ENCODE measurements at places on chromosomes 4 and X. TPM values are rescaled to one million over a fixed set of nuclear protein-coding genes. Genes with fewer than 3 reads are reported as not detected.

GRCh38 chr4:137065311-137065710 is 467.0 kb downstream of the PCDH18 start:
- no peak for DNase-seq

DNA sequence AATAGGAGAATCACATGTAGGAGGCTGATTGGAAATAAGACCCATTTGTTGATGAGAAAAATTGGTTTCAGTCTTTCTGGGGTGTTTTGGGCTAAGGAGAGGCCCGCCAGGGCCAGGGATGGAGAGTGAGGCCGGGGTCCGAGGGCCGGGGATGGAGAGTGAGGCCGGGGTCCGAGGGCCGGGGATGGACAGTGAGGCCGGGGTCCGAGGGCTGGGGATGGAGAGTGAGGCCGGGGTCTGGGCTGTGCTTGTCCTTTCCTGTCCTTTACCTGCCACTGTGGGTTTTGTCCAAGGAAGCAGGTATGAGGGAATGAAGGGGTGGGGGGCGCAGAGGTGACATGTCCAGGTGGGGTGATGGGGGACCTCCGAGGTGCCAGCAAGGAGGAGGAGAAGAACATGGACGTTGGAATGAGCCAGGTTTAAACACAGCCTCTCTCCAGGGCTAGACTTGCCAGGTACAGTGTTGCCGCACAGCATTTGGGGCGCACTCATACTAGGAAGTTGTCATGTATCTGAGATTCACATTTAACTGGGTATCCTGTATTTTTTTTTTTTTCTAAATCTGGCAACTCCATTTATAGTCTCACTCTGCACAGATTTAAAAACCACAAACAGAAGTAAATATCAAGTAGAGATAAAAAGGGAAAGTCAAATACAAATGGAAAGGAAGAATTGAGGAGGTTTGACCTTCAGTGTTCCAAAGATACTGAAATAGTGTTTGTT is 8.8 kb downstream of the RGS12 start:
- DNase-seq, result no peak

PARM1 gene
- 120 TPM for total RNA-seq

GRCh38 chrX:105515561-105515960 is 295.1 kb upstream of the TEX13A start:
- DNase-seq, result no peak

TCEANC gene
- 4.8 TPM for total RNA-seq

DNA sequence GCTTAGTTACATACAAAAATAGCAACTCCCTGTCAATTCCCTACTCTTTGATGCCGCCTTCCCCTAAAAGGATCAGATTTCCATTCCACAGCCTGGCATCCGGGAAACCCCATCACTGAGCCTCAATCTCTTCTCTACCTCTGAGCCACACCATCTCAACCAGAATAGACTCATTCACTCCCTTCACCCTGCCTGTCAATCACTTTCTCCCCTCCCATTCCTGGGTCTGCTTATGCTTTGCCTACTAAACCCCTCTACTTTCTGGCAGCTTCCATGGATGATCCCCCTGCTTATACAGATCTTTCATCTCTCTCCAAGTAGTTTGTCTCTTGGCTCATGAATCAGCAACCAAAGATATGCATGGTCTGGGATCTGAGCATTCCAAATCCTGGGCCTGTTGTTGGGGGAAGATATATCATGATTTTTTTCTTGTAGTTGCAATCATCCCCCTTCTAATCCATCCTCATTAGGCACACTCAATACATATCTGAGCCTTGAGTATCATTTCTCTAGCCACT is 2.6 kb downstream of the AMER1 start:
- DNase-seq, result no peak

DNA sequence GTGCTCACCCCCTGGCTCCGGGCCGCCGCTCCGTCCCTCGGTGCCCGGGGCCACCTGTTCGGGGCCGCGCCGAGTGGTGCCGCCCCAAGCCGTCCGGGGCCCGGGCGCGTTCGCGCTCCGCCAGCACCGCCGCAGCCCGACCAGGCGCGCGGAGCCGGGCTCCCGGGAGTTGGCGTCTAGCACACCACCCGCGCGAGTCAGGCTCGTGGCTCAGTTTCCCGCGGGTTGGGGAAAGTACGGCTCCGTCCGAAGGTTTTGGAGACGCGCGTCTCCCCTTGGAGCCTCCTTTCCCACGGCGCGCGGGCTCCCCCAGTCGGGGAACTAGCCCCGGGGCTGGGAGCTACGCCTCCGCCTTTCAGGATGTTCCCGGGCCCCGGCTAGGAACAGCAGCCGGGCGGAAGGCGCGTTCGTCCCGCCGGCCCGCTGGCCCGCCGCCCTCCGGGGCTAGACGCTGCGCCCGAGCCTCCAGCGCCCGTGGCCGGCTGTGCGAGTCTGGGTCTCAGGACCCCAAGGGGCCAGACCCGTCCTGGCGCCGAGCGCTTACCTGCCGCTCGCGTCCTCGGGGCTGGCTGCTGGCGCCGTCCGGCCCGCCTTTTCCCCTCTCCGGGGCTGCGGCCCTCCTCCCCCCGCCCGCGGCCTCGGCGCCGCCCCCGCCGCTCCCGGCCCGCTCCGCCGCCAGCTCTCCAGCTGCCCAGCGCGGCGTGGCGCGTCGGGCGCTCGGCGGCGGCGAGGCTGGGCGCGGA is at the start of gene ADGRG2:
Gene ADGRG2, minus strand, starts transcription at position 571 of the 743 bp plus-strand sequence. CDS start 53,634 bp downstream, outside the sequence.
- peak; percentile 46 for DNase-seq

DNA sequence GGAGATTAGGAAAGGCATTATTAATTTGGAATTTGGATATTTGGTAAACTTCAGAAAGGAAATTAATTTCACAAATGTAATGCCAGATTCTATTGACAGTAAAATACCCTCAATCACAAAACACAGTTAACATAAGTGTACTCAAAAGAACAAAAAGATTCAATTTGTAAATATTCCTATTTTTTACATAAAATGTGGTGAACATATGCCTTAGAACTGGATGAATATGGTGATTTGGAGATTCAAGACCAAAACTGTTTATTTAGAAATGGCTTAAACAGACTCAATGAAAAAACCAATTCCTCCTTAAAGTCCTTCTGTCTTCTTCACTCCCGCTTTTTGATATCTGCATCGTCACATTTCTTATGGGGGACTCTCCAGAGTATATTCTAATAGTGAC is 417.6 kb upstream of the TENM3 start:
- no peak for DNase-seq

DNA sequence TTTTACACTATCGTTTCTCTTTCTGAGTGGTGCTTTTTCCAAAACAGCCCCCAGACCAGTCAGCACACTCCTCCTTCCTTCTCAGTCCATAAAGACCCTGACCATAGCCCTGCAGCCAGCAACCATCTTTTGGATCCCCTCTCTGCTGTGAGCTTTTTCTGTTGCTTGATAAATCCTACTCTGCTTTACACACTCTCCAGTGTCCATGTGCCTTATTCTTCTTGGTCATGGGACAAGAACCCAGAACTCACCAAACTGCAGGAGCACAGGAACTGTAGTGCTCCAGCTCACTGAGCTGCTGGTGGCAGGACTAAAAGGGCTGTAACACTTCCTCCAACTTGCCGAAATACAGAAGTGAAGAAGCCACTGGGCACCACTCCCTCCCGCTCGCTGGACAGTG is 32.5 kb downstream of the COX18 start:
- no peak for DNase-seq

CLDN22 gene
- total RNA-seq, result not detected

DNA sequence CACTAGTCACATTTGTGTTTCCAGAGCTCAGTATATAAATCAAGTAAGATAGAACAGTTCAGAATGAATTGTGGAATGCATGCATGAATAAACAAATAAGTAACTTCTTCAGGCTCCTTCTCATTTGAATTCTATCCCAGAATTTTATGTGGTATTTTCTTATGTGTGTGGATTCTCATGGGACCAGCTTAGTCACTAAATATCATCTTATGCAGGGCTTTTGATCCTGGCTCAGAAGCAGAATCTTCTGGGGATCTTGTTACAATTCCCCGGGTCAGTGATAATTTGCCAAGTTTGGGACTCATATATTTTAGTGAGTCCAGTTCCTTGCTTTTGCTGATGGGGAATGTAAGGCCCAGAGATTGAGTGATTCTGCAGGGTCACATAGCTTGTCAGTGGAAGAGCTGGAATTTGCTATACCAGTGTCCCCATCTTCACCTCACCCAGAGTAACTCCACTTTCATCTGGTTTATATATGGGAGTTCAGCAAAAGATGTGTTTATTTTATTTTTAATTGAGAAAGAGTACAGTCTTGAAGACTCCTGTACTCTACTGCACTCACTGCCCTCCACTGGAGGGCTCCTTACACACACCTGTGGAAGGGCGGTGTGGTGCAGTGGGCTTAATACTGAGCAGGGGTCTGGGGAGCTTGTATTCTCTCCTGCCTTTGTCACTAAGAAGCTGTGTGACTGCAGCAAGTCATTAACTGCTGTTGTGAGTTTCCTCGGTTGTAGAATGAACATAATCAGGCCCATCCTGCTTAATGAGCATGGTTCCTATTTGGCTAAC is 198.2 kb upstream of the CXorf66 start:
- no peak for DNase-seq

PCDH10 gene
- total RNA-seq, result 0.32 TPM

DNA sequence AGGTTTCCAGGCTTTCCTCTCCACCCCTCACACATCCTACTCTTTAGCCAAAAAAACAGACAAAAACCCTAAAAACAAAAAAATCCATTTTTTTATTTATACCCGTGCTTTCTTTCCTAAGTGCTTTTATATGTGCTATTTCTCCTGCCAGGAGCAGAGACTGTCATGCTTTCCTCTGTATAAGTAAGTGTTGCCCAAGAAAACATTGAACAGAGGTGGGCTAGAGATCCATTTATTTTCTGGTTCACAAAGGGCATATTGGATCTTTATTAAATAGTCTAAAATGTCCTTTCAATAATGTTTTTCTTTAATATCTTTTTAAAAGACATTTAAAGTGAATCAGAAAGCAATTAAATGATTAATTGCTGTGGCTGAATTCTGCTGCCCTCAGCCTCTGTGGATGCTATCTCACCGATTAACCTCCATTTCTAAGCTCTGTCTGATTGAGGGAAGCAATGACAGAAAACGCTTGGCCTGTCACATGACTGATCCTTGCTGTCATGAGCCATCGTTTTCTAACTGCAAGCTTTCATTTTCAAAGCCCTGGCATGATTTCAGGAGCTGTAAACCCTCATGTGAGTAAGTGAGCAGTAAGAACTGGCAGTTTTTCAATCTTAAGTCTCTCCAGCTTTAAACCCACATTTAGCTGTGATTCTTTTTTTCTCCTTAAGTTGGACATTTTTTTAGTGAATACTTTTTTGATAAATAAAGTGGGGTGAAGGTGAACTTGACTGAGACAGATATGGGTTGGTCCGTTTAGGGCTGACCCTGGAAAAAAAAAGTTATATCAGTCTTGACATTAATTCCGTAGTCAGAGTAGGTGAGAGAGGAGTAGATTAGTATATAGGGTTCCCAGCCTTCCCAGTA is 180.7 kb upstream of the PGRMC2 start:
- no peak for DNase-seq

GRCh38 chr4:164442180-164442579 is 311.8 kb upstream of the SMIM31 start:
- no peak for DNase-seq

GRCh38 chrX:13778916-13779315 is 38.0 kb downstream of the GPM6B start:
- no peak for DNase-seq

GRCh38 chrX:48942895-48943294 is 14.5 kb downstream of the OTUD5 start:
- DNase-seq, result no peak

FRMD7 gene
- total RNA-seq, result not detected

- DNase-seq, result no peak
Observed at GRCh38 chrX:118631586-118631985, 95.8 kb upstream of the IL13RA1 start.

TRPC3 gene
- 0.17 TPM for total RNA-seq

COMMD8 gene
- 16.4 TPM for total RNA-seq

DNA sequence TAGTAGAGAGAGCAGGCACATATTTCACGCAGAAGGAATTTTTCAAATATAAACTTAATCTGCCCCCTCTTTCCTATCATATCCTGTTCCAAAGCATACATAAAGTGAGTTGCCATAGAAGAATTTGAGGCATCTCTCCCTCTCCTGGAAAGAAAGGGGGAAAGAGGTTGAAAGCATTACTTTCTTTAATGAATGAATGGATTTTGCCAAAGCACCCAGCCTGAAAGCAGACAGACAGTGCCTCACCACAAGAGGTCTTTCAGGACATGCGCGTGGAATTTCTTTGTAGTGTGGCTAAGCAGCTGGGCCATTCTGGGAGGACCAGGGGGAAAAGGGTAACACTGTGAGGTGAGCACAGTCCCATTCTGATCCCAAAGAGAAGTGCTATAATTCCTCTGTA is 651.4 kb downstream of the IQCM start:
- DNase-seq, result no peak

GRCh38 chr4:138595171-138595570 is 353.0 kb upstream of the SLC7A11 start:
- no peak for DNase-seq

CCNI gene
- total RNA-seq, result 323 TPM

UGT2B15 gene
- total RNA-seq, result 61.8 TPM

DNA sequence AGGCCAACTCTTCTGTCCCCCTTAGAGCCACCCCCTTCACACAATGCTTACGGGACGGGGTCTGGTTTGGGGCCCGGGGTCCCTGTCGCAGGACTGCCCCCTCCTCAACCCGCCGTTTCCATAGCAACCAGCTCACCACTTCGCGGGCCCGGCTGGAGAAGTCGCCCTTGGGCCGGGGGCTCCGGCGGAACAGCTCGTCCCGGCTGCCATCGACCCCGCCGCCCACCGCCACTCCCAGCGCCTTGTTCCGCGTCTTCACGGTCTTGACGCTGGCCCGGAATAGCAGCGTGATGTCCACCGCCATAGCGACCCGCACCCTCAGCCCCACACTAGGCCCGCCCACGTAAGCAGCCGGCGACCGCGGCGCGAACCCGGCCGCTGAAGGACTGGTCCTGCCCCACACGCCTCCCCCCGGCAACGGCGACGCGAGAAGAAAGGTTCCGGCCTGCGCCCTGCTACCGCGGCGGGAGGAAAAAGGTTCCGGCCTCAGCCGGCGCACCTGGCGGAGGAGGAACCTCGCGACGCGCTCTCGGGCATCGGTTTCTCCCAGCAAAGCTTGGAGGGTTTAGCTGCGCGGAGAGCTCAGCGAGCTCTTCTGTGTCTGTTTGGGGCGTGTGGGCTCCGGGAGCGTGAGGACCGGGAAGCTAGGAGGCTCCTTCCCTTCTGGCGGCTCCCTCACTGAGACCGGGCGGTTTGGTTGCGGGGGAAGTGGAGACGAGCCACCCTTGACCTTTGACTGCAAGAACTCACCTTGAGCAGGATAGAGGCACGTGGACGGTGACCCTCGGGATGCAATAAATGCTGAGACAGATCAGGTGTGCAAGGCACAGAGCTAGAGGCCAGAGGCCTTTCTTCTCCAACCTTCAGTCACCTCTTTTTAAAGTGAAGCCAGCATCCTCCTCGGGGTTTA is at the start of gene STX18:
Gene STX18, minus strand, starts transcription at position 388 of the 910 bp plus-strand sequence. Its CDS starts 84 bp downstream, at position 304.
- DNase-seq, result peak; percentile 95

- no peak for DNase-seq
Observed at GRCh38 chr4:186307916-186308315, 41.9 kb downstream of the F11 start.

- no peak for DNase-seq
Observed at GRCh38 chr4:149555146-149555545, 260.5 kb downstream of the IQCM start.

RAB41 gene
- not detected for total RNA-seq

GRCh38 chr4:31548021-31548420 is 827.9 kb downstream of the PCDH7 start:
- DNase-seq, result no peak
